ENCODE measurements at places on chromosomes 16 and 17. TPM values are rescaled to one million over a fixed set of nuclear protein-coding genes. Genes with fewer than 3 reads are reported as not detected.

ZNF385C gene
- total RNA-seq: 2.7 TPM

APOH gene
- total RNA-seq: 0.27 TPM

TVP23C gene
- 36.4 TPM for total RNA-seq

TMEM88 gene
- total RNA-seq: 11.3 TPM

CHD9NB gene
- 1.1 TPM for total RNA-seq

RASL10B gene
- 13.7 TPM for total RNA-seq

DPEP2 gene
- total RNA-seq: not detected

CD2BP2 gene
- 76.9 TPM for total RNA-seq

CFAP97D1 gene
- total RNA-seq: 0.07 TPM

PLD2 gene
- total RNA-seq: 81.0 TPM

CLEC19A gene
- not detected for total RNA-seq

KRTAP4-2 gene
- total RNA-seq: not detected

CTF1 gene
- 4.5 TPM for total RNA-seq

PRR35 gene
- not detected for total RNA-seq

TLCD3B gene
- total RNA-seq: 1.5 TPM

MMP28 gene
- 0.53 TPM for total RNA-seq

PRSS53 gene
- total RNA-seq: 2.3 TPM

KRTAP2-1 gene
- not detected for total RNA-seq

BAIAP3 gene
- 17.5 TPM for total RNA-seq

NETO2 gene
- 54.5 TPM for total RNA-seq

KRTAP1-4 gene
- total RNA-seq: not detected

TLE7 gene
- not detected for total RNA-seq

TPSAB1 gene
- not detected for total RNA-seq

CSH1 gene
- not detected for total RNA-seq

ZNF469 gene
- 0.05 TPM for total RNA-seq

TRIM16 gene
- 25.0 TPM for total RNA-seq

TMEM204 gene
- total RNA-seq: not detected
